ENCODE measurements at places on chromosomes 1 and 21.
A peak's percentile ranks its signal among the peaks of the same experiment; 100 is the strongest.

DNA sequence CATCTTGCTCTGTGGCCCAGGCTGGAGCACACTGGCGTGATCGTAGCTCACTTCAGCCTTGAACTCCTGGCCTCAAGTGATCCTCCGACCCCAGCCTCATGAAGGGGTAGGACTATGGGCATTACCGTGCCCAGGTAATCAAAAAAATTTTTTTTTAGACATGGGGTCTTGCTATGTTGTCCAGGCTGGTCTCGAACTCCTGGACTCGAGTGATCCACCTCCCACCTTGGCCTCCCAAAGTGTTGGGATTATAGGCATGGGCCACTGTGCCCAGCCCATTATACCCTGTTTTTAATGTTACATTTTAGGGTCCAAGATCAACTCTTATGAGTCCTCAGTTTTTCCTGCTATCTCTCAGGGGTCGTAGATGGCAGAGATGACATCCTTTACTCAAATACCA lies 6.3 kb downstream of the MRAP start:
- no peak for DNase-seq

DNA sequence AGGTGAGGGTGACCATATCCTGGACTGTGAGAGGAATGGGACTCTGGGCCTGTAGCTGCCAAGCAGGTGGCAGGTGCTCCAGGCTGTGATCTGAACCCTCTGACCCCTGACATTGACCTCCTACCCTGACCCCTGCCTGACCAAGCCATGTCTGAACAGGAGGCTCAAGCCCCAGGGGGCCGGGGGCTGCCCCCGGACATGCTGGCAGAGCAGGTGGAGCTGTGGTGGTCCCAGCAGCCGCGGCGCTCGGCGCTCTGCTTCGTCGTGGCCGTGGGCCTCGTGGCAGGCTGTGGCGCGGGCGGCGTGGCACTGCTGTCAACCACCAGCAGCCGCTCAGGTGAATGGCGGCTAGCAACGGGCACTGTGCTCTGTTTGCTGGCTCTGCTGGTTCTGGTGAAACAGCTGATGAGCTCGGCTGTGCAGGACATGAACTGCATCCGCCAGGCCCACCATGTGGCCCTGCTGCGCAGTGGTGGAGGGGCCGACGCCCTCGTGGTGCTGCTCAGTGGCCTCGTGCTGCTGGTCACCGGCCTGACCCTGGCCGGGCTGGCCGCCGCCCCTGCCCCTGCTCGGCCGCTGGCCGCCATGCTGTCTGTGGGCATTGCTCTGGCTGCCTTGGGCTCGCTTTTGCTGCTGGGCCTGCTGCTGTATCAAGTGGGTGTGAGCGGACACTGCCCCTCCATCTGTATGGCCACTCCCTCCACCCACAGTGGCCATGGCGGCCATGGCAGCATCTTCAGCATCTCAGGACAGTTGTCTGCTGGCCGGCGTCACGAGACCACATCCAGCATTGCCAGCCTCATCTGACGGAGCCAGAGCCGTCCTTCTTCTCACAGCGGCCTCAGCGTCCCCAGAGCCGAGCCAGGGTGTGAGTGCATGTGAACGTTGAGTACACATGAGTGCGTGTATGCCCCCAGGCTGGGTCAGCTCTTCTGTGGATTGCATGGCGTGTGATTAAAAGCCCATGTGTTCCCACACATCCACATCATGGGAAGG lies 3.1 kb downstream of the TMEM125 start:
- peak; percentile 45 for DNase-seq

- DNase-seq: no peak
Observed at GRCh38 chr1:55741516-55741915, 526.4 kb upstream of the USP24 start.

DNA sequence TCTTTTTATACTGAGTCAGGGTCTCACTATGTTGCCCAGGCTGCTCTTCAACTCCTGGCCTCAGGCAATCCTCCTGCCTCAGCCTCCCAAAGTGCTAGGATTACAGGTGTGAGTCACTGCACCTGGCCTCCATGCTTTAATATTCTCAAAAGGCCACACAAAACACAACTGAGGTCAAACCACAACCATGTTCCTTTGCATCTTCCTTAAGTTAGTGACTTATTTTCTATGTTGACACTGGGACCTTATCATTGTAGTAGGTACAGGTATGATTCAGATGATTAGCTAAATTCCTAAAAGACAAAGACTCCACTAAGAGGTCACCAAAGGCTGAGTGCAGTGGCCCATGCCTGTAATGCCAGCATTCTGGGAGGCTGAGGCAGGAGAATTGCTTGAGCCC lies 131.9 kb upstream of the ATP1B1 start:
- DNase-seq: no peak

DNA sequence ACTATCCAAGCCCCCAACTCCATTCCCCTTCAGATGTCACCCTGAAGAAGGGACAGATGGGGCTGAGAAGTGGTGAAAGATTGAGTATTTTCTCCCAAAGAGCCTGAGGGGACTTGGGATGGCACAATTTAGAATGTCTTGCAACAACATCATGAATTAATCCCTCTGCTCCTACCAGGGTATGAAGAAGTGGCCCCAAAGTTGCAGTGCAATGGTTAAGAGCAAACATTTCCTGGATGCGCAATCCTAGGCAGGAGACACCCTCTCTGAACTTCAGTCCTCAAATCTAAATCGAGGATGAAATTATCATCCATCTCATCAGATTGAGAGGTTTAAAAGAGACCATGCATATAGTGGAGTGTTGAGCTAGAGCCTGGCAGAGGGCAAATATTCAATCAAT lies 28.6 kb upstream of the CITED4 start:
- no peak for DNase-seq

GRCh38 chr1:246106342-246106763 lies 400.7 kb downstream of the SMYD3 start:
- DNase-seq: no peak

- DNase-seq: no peak
Observed at GRCh38 chr21:15015622-15016471, 49.0 kb downstream of the NRIP1 start.

DNA sequence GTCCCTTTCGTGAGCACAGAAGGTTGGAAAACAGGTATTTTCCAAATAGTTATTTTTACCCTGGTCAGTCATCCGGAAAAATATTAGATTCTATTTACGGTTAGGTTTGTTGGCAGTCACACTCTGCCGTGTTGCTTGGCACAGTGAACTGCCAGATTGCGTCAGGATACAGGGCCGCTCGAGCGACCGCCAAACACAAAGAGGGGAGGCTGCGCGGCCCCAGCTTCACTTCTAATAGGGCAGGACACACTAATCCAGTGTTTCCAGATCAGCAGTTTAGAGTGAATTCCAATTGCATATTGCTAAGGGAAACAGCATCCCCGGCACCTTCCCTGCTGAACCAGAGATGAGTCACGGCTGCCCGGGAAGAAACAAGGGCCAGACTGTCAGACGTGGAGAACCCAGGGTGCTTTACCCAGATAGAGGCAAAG lies 22.9 kb downstream of the UMODL1 start:
- DNase-seq: no peak

DNA sequence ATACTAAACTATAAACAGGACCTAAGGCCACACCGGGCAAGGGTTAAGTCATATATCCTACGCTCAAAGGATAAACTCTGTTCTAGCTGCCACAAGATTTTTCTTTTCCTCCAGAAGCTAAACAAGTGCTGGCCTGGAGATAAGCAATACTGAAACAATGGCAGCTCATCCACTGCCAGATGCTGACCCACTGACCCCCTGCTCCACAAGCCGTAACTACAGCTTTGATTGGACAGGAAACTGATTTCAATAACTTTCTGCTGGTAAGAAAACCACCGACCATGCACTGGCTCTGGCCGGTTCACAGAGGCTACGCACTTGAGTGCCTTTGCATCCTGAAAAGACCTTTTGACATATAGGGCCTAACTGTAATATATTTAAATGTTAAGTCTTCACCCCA lies 51.3 kb upstream of the PLA2G2C start:
- no peak for DNase-seq

DNA sequence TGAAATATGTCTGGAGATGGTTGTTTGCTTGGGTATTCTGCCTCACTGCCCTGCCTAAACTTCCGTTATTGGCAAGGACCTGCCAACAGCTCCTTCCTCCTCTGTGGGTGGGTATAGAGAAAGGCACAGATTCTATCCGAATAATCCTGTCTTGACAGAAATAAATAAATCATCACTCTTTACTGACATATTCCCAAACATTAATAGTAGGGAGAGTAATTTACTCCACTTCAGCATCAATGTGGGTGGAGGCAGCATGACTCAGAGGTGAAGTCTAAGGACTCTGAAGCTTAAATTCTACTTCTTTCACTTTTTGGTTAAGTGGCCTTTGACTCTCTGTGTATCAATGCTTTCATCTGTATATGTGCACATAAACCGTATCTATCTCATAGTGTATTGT lies 2.9 kb downstream of the CD84 start:
- DNase-seq: no peak
